ENCODE measurements at places on chromosomes 7 and 10.

DNA sequence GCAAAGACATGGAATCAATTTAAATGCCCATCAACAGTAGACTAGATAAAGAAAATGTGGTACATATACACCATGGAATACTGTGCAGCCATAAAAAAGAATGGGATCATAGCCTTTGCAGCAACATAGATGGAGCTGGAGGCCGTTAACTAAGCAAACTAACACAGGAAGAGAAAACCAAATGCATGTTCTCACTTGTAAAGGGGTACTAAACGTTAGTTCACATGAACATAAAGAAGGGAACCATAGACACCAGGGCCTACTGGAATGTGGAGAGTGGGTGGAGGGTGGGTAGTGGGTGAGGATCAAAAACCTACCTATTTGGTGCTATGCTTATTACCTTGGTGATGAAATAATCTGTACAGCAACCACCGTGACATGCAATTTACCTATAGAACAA, 78.4 kb upstream of the GSDME start:
- DNase-seq, result no peak

GRCh38 chr7:125390981-125391380, 461.4 kb upstream of the POT1 start:
- DNase-seq, result no peak

- no peak for DNase-seq
These were observed 35.6 kb downstream of the PITRM1 start for GRCh38 chr10:3136763-3137611.

DNA sequence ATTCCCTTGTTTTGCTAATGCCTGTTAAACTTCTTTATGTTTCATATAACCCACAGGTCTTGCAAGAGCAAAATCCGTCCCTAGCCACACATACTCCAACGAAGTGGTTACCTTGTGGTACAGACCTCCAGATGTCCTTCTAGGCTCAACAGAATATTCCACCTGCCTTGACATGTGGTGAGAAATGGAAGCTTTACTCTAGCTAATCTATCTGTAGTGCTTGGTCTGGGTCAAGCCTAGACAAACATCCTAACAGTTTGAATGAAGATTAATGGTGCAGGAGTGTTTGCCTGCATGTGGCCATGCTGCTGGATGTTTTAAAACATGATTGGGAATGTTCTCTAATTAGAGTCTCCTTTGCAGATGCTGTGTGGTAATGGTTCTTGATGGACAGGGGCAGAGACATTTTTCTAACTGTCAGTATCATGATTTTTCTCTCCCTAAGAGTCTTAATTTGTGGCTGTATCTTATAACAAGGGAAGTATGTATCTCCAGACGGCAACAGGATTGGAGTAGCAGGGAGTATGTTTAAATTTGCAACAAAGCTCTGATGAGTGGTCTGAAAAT, 308.5 kb upstream of the FZD1 start:
- no peak for DNase-seq
